Suppressor macrophage treated with lipopolysaccharide for 1 hour (primary cell): ENCODE measurements at places on chromosomes 12 and 14.

DNA sequence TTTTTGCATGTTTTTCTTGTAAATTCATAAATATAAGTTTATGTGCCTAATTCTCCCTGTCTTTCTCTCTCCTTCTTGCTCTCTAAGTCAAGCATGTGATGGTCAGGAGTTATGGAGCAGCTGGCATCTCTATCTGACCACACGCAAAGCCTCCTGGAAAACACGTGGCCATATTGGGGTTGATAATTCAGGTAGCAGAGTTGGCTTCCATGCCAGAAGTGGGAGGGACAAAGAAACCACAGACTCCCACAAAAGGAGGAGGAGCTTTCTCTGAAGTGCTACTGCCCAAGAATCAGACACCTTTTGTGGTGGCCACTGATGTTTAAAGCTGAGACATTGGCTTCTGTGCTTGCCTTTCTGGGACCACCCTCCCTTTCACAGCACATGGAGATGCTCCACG lies 517.6 kb upstream of the TMEM132C start:
- DNase-seq, result no peak

DNA sequence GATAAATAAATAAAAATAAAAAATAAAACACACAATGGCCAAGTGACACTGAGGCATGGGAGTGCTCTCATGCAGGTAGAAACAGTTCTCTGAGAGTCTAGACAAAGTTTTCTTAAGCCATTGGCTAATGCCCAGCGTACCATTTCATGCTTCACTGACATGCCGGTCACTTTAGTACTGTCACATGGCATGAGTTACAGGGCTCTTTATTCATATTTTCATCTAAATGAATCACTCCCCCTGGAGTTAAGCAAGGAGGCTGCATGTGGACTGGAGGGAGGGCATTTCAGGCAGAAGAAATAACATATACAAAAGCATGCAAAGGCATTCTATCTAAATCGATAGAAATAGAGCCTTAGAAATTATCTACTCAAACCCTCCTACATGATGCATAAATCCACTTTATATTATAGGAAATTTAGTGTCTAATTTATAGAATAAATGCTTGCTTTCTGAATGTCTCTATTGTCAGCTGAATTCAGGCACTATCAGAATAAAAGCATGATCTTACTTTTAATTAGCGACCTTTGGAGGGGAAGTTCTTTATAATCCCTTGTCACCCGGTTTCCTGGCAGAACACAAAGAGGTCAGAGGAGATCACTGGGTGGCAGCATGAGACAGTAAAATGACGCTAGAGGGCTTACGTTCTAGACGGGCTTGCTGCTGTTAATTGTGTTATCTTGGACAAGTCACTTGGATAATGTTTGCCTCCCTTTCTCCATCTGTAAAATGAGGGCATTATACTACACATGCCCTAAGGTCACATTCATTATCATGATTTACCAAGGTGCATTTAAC lies 17.5 kb downstream of the DYRK4 start:
- DNase-seq, result peak; percentile 75

- no peak for DNase-seq
Observed at GRCh38 chr12:31499567-31499966, 91.4 kb downstream of the DENND5B start.

DNA sequence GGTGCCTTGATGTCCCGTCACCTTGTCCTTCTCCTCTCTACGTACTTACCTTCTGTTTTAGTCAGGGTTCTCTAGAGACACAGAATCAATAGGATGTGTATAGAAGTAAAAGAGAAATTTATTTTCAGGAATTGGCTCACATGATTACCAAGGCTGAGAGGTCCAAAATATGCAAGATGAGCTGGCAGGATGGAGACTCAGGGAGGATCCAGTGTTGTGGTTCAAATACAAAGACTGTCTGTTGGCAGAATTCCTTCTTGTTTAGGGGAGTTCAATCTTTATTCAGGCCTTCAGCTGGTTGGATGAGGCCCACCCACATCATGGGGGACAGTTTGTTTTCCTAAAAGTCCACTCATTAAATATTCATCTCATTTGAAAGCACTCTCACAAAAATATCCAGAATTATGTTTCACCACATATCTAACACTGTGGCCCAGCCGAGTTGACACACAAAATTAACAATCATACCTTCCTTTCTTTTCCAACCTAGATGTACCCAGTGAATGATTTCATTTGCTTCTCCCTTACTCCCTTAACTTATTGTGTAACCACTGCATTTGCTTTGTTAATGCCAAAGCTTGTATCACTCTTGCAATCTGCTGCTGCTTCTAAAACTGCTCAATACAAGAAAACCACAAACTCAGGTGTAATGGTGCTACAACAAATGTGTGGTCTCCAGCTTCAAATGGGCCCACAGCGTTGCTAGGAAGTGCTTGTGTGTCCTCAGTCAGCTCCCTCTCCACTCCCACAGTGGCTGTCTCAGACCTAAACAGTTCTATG lies 195.4 kb upstream of the ARHGAP5 start:
- DNase-seq, result no peak

DNA sequence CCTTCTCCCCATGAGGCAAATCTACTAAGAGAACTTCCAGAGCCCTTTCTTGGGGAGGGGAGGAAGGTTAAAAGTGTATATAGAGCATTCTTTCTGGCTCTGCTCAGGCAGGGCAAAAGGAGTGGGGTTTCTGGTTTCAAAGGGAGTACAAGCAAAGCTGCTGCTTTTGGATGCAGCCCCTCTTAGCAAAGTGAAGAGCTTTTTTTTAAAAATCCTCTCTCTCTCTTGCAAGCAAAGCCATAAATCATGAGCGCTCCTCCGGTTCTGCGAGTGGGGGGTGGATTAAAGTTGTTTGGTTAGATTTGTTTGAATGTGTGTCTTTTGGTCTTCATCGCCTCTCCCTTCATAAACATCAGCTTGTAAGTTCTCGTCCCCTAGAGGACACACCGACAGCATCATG lies 546.6 kb upstream of the TBX3 start:
- DNase-seq, result no peak

DNA sequence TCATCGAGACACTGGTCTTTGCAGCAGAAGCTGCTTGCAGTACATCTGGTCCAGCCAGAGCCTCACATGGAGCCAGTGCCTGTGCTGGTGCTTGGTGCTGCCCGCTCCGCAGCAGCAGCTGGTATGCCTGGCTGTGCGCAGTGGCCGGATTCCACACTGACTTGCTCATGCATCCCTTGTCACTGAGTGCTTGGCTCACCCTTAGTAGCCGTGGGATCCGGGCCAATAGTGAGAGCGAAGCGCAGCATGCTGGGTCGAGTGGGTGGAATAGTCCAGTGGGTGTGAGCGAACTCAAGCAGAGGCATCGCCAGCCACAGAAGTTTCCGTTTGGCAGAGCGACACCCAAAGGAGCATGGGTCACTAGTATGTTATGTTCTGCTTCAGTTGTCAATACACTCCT lies 10.1 kb upstream of the FBXO33 start:
- no peak for DNase-seq

DNA sequence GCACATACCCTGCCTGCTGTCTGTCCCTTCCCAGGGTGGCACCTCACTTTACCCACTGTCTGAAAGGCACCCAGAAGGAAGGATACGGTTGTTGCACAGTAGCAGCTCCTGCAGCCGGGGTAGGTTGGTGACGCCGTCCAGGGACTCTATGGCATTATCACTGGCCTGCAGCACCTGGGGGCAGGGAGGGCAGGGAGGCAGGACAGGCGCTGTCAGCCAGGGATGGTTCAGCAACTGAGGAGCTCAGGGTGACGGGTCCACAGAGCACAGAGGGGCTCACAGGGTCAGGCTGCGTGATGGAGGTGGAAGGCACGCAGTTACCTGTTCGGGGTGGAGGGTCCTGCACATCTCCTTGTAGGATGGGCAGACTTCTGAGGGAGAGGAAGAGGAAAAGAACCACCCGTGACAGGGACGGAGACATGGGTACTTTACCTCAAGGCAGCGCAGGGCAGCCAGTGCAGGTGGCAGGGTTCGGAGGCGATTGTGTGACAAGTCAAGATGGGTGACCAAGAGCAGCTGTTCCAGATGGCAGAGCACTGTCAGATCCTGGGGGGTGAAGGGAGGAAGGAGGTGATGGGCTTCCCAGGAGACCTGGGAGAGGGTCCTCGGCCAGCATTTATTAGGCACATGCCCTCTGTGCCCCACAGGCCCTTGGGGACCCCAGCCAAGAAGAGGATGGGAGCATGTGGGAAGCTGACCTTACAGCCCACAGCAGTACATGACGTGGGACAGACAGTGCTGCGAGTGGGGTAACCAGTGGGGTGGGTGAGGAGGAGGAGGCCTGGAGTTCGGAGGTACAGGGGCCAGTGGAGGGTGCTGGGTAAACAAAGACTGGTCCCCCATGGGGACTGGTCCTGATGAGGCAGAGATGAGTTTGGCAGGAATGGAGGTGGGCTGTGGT lies 3.6 kb upstream of the TGM1 start:
- no peak for DNase-seq

DNA sequence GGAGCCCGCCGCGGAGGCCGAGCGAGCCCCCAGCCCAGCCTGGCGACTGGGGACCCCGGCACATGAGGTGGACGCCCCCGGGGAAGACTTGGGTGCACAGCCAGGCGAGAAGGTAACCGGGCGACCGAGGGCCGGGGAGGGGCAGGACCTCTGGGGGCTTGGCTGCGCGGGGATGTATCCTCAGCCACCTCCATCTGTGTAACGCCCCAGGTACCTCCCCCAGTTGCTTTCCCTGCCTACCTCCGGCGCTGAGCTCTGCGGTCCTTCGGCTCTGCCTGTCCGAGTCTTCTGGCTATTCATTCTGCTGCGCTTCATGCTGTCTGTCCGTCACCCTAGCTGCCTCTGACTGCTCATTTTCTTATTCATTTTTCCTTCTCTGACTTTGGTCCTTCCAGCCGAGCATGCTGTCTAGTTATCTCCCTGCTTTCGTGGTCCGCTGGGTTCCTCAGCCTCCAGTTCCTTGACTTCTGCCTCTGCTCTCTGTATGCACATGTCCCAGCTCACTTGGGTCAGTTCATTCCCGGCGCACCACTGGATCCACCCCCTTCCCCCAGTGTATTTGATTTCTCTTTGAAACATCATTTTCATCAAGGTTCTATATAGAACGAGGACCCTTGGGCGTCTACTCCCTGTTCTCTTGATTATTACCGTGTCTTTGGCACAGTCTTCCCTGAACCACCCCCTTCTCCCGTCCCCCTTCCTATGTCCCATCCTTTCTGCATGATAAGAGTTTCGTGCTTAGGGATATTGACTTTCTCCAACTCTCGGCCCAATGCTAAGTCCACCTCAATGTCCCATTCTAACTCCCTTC lies 612 bp downstream of the PHC1 start:
- DNase-seq, result peak; percentile 34

DNA sequence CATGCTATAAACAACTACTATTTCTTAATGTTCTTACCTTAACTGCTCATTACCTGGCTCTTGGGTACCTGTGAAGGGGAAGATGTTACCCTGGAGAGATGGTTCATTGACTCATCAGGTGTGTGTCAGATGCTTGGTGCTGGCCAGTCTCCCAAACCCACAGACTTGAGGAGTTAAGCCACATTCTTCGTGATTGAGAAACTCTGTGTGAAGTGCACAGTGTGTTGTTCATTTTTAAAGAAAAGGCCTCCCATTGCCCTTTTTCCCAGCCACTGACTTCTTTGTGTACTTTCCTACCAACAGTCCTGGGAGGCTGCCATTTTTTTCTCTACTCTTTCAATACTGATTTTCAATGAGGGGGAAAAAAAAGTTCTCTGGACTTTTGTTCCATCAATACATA lies 3.2 kb downstream of the MGST1 start:
- peak; percentile 38 for DNase-seq

GRCh38 chr14:48536318-48536717 lies 860.9 kb upstream of the MDGA2 start:
- no peak for DNase-seq

DNA sequence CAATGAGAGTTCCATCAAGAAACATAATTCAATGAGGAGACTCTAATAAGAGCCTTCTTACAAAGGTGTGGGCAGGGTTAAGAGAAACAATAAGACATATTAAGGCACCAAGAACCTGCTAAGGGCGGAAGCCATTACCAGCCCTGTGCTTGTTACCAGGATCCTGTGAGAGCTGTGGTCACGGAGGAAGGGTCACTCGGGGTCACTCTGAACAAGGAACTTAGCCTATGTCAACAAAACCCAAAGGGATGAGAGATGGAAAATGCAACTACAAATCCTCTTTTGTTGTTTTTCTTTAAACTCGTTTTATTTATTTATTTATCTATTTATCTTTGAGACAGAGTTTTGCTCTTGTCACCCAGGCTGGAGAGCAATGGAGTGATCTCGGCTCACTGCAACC lies 460.4 kb upstream of the CCDC196 start:
- DNase-seq, result no peak

DNA sequence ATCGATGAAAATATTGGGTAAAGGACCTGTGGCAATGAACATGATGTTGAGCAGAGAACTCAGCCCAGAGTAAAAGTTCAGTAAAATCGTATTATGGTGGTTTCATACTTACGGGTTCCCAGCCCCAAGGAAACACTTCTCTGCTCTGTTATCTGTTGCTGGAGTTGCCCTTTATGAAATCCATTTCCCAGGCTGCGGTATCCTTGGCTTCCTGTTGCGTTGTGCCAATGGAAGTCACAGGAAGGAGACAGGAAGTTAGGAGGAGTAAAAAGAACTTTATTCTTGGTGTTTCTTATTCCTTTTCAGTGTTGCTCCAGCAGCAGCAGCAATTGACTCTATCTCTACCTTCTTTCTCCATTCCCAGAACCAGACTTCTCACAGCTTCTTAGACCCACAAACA lies 965.2 kb downstream of the VRK1 start:
- no peak for DNase-seq

DNA sequence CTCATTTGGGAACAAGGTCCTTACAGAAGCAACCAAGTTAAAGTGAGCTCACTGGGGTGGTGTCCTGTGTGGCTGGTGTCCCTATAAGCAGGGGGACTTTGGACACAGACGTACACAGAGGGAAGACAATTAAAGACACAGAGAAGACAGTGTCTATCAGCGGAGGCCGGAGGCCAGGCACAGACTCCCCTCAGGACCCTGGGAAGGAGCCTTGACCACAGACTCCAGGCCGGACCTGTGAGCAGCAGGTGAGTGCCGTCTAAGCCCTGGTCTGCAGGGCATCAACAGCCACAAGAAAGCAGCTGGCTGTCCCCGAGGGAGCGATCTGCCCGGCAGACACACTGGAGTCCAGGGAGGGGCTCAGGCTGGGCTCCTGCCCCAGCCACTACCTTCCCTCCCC lies 219.1 kb upstream of the C14orf180 start:
- no peak for DNase-seq

DNA sequence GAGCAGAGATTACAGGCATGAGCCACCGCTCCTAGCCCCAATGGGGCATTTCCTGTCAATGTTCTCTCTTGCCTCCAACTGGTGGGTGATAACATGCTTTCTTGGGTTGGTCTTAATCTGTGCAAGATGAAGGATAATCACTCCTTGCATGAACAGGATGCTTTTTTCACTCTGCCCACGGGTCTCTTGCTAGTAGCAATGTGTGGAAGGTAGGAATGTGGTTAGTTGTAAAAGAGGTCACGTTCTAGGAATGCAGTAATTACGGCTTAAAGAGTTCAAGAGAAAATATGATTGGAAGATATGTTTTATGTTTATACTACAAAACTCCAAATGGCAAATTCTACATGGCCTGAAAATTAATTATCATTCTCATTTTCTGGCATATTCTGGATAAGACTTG lies 10.5 kb downstream of the RNASE10 start:
- DNase-seq, result no peak
